ENCODE measurements at places on chromosomes 6 and 20.

DNA sequence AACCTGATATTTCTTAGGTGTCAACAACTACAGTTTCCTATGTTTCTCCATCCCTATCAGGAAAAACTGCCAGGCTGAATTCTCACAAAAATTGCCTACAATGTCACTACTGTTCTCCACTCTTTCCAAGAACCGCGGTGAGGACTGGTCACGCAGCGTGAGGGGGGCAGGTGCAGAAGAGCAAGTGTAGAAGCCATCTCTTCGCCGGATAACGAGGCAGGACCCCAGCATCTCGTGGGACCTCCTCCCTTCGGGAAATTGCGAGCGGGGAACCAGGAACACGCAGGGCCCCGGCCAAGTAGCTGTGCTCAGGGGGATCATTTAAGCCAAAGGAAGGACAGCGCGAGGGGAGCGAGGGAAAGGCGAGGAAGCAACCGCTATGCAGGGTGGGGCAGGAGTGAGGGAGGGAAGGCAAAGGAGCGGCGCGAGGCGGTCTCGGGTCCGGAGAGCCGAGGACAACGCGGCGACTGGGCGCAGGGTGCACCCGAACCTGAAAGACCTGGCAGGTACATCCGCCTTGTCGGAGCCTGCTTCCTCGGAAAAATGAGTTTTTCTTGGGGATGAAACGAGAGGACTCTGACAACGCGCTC, 559 bp downstream of the APMAP start:
- DNase-seq: no peak

- DNase-seq: no peak
Observed at GRCh38 chr6:124022641-124023040, 219.0 kb downstream of the NKAIN2 start.

GRCh38 chr6:87102151-87102621, 7.3 kb upstream of the CGA start:
- DNase-seq: no peak

DNA sequence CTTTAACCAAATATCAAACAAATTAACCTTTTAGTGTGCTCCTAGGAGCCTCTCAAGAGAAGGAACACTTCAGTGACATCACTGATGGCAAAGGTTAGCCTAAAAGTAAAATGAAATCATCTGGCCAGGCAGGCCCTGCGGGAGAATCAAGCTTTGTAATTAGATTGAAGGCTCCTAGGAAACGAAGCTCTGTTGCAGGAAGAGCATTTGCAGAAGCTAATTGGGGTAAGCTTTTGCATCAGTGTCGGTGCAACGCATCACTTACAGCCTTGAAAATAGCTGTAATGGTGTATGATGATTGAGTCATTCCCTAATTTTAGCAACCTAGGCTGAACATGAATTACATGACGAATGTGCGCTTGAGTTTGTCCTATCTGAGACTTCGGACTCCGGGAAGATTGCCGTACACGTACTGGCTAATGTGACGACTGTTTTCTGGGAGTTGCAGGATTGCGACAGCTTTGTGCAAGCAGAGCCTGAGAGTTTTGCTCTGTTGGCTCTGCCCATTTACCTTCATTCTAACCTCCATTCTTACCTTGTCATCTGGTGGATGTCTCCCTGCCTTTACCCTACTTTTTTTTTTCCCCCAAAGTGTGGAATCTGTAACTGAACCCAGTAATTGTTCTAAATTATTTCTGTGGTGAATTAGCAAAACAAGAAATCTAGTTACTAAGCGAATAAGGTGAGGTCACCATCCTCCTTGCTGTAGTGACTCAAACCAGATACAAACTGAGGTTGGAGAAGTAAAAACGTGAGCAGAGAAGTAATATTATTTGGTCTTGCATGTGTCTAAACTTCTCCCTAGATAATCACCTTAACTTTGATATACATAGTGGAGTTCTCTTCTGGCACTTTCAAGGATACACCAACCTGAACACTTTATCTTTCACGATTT, 675.9 kb upstream of the CITED2 start:
- DNase-seq: peak; percentile 43

GRCh38 chr20:19083136-19083621, 129.3 kb upstream of the SLC24A3 start:
- DNase-seq: no peak

Measured in lung microvascular endothelial cell (primary cell).